C1 segment of cervical spinal cord (tissue), 14 donors: ENCODE measurements at places on chromosomes 11 and 22.

- DNase-seq: peak; percentile 51
Measured at GRCh38 chr22:35381424-35382009, 621 bp downstream of the HMOX1 start.

DNA sequence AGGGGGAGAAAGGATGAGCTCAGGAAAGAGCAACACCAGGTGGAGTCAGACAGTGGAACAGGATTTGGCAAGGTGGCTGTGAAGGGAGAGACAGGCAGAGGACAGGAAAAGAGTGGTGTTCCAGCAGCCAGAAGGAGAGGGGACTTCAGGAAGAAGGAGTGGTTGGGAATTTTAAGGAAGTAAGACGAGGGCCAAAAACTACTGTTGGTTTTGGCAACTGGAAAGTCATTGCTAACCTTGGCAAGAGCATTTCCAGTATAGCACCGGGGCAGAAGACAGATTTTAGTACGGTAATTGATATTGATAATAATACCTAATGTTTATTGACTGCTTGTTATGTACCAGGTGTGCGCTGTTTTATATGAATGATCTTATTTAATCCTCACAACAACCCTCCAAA is 15.4 kb upstream of the DDX6 start:
- no peak for DNase-seq

GRCh38 chr11:7759010-7759409 is 37.7 kb downstream of the OR5P2 start:
- DNase-seq: no peak

DNA sequence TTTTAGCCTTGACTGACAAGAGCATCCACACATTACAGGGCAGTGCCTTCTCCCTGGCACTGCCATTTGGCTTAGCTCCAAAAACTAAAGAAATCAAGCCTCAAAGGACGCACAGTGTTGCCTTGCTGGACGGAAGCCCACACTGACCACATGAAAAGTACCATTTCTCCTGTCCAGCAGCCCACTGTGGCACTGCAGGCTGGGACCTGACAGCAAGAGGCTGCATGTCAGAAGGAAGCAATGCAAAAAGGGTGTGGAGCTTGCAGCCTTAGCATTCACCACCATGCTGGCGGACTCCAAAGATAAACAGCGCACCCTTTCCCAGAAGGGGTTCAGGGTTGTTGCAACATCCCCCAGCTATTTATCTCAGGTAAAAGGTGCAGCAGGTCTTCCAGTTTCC is 109.3 kb upstream of the BMAL1 start:
- DNase-seq: no peak

GRCh38 chr11:123338997-123339752 is 90.9 kb upstream of the GRAMD1B start:
- DNase-seq: no peak

GRCh38 chr11:65425971-65426838 is 3.6 kb downstream of the NEAT1 start:
- no peak for DNase-seq

DNA sequence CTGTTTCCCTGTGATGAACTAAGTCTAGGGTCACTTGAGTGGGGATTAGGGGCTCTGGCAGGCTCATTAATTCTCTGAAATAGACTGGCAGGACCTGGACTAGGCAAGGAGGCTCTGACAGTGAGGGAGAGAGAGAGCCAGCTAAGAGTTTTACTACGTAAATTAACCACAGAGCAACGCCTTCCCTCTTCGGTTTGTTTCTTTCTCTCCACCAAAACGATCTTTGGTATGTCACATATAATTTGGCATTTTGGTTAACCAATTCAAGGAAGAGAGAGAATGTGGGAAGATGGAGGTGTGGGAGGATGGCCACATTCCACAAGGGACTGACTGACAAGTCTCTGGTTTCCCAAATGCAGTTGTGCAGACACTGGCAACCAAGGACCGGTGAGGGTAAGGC is 27.9 kb downstream of the ATG16L2 start:
- no peak for DNase-seq

- DNase-seq: no peak
Measured at GRCh38 chr11:120209746-120210625, 846 bp upstream of the OAF start.

GRCh38 chr11:1401656-1402221 is 12.0 kb downstream of the BRSK2 start:
- no peak for DNase-seq

DNA sequence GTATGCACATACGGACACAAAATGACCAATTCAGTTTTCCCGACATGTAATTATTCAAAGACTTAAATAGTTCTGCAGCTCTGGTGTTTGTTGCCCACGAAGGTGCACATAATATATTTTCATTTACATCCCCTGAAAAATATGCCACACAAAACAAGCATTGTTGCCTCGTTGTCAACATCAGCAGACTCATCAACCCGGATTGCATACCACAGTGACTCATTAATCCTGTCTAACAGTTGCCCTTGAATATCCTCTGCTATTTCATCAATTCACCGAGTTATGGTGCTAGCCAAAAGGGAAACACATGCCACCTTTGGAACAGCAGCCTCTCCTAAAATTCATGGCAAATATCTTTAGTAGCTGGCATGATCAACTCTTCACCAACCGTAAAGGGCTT is 582.2 kb downstream of the LRRC4C start:
- no peak for DNase-seq

GRCh38 chr11:60978546-60979380 is 7.3 kb downstream of the CD6 start:
- no peak for DNase-seq

DNA sequence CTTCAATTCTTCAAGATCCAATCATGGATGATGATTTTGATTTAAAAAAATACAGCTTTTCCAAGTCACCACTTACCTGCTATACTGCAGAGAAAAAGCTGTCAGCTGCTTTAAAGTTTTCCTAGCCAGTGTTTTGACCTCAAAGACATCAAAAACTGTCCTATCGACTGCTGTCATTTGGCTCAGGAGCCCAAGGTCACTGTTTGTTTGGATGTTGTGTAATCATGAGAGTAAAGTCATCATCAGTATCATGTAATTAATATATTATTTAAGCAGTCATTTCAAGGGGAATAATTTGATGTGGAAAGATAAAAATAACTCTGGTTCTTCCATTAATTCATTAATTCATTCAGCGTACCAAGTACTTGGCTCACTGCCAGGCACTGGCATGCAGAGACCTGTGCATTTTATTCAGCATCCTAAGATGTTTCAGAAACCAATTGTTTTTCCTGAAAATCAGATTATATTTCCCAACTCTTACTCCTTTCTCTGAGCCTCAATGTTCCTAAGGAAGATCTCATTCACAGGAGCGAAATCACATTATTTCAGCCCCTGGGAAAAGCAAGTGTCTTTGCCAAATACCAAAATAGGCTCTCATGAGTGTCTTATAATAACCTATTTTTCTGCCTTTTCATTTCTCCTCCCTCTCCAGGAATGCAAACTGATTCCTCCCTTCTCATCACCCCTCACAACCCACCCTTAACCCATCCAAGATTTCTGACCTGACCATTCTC is 59.9 kb downstream of the SLC1A2 start:
- DNase-seq: no peak

GRCh38 chr22:37098976-37099591 is 10.4 kb downstream of the TMPRSS6 start:
- DNase-seq: no peak

DNA sequence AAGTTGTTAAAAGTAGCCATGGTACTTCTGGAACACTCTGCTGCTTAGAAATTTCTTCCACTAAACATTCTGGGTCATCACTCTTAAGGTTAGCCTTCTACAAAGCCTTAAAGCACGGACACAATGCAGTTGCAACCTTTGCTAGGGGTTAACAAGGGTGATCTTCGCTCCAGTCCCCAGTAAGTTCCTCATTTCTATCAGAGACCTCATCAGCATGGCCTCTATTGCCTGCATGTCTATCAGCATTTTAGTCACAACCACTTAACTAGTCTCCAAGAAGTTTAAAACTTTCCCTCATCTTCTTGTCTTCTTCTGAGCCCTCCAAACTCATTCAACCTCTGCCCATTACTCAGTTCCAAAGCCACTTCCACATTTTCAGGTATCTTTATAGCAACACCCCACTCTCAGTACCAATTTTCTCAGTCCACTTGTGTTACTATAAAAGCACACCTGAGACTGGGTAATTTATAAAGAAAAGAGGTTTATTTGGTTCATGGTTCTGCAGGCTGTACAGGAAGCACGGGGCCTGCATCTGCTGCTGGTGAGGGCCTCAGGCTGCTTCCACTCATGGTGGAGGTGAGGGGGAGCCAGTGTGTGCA is 48.7 kb upstream of the TH start:
- DNase-seq: no peak

- no peak for DNase-seq
Measured at GRCh38 chr11:34910817-34911216, 5.4 kb downstream of the APIP start.

GRCh38 chr11:36243641-36244040 is 45.6 kb downstream of the COMMD9 start:
- no peak for DNase-seq

- no peak for DNase-seq
Measured at GRCh38 chr22:49097171-49097925, 730.3 kb downstream of the BRD1 start.

DNA sequence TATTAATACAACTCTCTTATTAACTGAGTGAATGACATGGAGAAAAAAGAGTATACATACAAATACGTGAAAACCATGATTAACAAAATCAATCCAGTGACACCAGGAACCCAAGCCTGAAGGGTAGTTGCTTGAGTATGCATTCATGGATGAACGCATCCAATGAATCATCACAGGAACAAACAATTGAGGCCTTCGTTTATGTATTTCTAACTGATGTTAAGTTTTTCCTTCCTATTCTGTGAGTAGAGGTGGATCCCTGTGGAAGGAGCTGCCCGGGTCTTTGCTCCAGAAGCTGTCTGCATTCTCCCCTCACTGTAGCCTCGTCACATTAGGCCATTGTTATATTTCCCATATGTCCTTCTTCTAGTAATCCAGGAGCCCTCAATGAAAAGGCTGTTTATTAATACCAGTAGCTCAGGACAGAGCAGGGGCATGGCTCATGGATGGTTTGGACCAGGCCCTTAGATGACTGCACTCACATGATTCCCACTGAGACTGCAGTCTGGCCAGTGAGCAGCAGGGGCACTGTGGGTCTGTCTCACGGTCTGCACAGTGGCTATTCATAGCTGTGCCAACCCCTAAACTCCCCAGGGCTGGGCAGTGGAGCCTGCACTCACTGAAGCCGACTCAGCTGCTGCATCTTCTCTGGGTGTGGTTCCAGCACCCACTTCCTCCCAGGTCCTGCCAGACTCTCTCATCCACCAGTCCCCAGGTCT is 128.1 kb upstream of the TOP3B start:
- DNase-seq: peak; percentile 54

DNA sequence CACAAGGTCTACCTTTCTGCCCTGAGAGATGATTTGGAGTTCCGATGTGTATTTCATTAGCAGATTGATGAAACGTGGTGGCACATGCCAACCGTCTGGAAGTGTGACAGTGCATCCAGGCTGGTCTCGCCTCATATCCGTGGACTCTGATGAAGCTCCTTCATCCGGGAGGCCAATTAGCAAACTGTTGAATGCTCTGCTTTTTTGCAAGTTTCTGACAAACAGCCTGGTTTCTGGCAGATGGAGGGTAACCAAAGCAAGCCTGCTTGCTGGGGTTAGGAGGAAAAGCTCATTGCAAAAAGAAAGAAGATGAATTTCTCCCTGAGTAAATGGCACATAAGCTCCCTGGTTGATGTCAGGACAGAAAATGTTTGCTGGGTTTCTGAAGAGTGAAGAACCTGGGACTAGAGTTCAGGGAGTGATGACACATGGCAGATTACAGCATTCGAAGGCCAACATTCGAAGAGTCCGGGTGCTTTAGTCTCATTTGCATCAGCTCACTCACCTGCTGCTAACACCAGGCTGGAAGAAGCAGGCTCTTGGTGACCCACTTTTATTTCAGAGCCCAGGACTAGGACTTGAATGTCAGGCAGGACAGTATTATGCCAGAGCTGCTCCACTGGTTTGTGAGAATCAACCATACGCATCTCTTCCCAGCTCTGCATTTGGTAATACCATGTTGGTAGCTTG is 135.9 kb upstream of the TTC12 start:
- peak; percentile 44 for DNase-seq

- no peak for DNase-seq
Measured at GRCh38 chr11:111044751-111045406, 200.6 kb upstream of the POU2AF2 start.

DNA sequence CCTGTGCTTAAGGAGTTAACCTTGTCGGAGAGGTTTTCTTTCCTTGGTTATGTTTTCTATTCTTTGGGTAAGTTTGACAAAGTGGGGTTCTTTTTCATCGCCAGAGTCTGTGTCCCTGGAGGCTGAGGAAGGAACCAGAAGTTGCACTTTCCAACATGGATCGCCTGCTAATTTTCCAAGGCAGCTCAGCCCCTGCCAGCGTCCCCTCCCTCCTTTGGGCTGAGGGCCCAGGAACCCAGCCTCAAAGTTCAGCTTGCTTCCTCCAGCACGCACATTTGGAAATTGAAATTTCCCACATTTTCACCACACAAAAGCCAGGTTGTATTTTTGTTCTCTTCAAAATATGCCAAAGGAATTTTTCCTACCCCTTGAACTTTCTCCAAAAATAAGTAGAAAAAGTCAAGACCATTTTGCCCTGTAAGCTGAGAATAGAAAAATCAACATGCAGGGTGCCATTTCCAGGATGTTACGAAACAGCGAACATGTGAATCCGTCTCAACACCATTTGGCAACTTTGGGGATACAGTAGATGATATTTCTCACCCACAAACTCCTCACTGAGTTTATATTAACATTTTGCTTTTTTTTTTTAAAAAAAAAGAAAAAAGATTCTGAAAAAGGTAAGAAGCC is 343.5 kb downstream of the TENM4 start:
- DNase-seq: no peak

GRCh38 chr11:65574109-65574810 is 1.6 kb upstream of the EHBP1L1 start:
- DNase-seq: peak; percentile 64

GRCh38 chr22:41621911-41622179 is 750 bp downstream of the XRCC6 start:
- no peak for DNase-seq

- DNase-seq: no peak
Measured at GRCh38 chr11:34182921-34183685, 77.7 kb downstream of the NAT10 start.

DNA sequence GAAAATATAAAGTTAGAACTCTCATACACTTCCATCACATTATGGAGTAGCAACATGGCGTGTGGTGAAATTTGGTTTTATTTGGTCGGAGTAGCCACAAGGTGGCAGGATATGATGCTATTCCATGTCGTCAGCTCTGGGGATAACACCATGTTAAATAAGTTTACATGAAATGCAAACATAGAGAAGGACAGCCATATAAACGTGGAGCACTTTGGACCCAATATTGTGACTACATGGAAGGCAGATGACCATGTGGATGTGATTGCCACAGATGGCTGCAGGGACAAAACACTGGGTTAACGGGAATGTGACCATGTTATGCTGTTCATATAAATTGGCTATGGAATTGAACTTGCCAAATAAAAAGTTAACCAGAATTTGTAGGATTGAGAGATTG is 21.0 kb downstream of the OR5M11 start:
- no peak for DNase-seq
